ENCODE measurements at places on chromosomes 12 and 14.

DNA sequence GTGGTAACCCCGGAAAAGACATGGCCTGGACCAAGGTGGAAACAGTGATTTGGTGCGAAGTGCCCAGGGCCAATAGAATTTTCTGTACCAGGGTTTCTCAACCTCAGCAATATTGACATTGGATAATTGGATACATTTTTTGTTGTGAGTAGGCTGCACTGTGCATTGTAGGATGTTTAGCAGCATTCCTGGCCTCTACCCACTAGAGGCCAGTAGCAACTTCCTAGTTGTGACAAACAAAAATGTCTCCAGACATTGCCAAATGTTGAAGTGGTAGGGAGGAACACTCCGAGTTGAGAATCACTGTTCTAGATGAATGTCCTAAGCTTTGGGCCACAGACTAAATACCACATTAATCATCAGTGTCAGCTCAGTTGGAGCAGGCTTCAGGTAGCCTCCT, 6.2 kb upstream of the CGRRF1 start:
- DNase-seq, result no peak

DNA sequence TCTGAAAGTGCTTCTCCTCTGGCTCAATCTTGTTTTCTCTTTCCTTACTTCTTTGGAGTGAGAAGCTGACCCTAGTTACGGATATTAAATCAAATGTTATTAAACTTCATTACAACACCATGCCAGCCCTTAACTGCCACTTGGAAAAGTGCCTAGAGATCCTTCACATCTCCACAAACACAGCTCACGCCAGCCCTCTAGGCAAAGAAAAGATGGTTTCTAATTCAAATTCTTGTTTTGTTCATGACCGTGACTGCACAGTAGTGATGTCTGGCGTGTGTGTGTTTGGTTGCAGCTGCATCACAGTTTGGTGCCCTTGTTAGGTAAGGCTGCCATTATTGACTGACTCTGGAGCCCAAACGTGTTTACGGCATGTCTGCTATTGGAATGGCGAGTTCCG, 113.0 kb downstream of the BEGAIN start:
- no peak for DNase-seq

DNA sequence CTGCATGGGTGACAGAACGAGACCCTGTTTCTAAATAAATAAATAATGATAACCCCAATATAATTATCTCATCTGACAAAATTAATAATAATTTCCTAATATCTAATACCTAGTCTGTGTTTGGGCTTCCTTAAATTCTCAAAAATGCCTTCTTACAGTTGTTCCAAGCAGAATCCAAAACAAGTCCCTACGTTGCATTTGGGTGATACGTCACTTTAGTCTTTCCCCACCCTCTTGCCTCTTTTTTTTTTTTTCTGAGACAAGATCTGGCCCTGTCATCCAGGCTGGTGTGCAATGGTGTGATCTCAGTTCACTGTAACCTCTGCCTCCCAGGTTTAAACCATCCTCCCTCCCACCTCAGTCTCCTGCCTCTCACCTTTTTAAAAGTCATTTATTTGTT, 26.7 kb downstream of the VEZT start:
- no peak for DNase-seq

- DNase-seq, result no peak
Measured at GRCh38 chr12:109777544-109777943, 55.7 kb downstream of the TRPV4 start.

DNA sequence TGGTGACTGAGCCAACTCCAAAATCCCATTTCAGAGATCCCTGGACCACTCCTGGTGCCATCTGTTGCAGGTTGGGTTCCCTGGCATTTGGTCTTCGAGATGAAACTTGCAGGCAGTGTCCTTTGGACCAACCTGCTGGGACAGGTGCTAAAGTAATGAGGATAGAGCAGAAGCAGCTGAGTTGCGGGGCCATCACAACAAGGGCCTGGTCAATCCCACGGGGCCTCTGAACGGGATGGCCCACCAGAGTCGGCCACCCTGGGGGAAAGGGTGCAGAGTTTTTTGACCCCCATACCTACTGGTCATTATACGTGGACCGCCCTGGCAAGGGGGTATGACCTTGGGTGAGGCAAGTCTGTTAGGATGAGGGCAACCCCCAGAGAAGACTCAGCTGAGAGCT, 39.3 kb downstream of the DLK1 start:
- no peak for DNase-seq

DNA sequence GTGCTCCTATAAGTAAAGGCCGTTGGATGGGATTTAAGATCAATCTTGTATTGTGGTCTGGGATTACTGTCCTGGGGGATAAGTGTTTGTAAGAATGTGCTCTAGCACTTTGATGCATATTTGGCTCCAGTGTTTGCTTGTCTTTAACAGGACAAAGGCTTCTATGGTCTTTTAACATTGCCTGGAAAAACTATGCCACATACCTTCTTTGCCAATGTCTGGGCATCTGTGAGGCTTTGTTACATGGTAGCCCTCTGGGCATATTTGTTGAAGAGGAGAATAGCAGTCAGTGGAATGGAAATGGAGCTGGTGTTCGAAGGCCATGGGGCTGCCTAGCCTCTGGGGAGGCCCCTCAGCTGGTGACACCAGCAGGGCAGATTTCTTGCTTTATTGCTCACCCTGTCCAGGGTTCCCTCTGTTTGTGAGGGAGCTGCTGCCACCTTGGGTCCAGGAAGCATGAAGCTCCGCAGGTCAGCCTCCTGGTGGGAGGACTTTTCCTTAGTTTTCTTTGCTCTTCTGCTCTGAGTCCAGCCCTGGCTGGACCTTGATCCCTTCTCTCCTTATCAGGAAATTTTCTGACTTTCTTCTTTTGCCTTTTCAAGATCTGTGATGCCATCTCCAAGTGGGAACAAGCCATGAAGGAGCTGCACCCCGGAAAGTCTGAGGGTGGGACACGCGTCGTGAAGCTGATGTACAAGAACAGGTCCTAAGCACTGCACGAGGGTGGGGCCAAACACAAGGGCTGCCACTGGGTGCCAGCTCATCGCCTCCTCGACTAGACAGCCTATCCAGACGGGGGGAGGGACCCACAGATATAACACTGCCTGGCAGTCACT, 19.5 kb downstream of the PIGH start:
- no peak for DNase-seq

GRCh38 chr14:51845811-51846210, 14.6 kb upstream of the GNG2 start:
- no peak for DNase-seq

GRCh38 chr12:98446682-98447081, 68.7 kb upstream of the TMPO start:
- DNase-seq, result no peak

- no peak for DNase-seq
Measured at GRCh38 chr14:30507209-30507608, 51.7 kb upstream of the G2E3 start.

- no peak for DNase-seq
Measured at GRCh38 chr14:101980700-101981099, 16.3 kb downstream of the DYNC1H1 start.
